ENCODE measurements at places on chromosomes 2 and 18.

- DNase-seq = no peak
Observed at GRCh38 chr2:160478660-160479059, 14.9 kb downstream of the RBMS1 start.

GRCh38 chr18:22521026-22521707 is 103.5 kb upstream of the CTAGE1 start:
- no peak for DNase-seq

- no peak for DNase-seq
Observed at GRCh38 chr2:151391436-151391835, 18.3 kb upstream of the RIF1 start.

DNA sequence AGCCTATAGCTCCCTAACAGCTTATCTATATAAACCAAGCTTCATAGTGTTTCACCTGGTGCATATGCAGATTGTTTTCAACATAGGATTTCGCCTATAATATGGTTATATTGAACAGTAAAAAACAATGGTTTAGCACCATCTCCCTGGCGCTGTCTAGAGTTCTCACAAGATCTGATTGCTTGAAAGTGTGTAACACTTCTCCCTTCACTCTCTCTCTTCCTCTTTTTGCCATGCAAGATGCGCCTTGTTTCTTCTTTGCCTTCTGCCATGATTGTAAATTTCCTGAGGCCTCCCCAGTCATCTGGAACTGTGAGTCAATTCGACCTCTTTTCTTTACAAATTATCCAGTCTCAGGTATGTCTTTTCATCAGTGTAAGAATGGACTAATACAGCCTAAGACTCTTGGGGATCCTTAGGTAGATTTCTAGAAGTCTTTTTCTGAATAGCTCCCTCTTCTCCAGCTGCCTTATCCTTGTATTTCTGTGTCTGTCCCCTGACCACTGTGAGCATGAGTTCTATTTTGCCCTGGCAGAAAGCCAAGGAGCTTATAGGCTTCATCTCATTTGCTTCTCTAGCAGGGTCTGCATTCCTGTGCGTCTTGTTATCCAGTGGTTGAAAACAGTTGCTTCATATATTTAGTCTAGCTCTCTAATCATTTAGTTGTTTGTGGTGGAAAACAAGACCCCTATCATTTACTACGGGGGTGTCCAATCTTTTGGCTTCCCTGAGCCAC is 401.6 kb downstream of the GPD2 start:
- DNase-seq = no peak

DNA sequence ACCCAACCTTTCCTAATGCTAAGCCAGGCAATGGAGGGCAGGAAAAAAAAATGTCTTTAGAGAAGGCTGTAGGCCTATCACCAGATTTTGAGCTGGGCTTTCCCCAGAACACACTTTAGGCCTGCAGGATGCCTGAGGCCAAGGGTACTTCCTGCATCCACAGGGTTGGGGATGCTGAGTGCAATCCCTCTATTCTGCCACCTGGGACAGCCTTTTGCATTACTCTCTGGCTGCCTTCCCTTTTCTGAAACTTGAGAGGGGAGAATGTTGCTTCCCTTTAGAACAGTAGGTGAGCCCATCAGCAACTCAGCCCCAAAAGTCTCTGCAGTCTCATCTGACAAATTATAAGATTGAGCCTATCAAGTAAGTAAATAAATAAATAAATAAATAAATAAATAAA is 195.2 kb downstream of the SLC8A1 start:
- DNase-seq = no peak

DNA sequence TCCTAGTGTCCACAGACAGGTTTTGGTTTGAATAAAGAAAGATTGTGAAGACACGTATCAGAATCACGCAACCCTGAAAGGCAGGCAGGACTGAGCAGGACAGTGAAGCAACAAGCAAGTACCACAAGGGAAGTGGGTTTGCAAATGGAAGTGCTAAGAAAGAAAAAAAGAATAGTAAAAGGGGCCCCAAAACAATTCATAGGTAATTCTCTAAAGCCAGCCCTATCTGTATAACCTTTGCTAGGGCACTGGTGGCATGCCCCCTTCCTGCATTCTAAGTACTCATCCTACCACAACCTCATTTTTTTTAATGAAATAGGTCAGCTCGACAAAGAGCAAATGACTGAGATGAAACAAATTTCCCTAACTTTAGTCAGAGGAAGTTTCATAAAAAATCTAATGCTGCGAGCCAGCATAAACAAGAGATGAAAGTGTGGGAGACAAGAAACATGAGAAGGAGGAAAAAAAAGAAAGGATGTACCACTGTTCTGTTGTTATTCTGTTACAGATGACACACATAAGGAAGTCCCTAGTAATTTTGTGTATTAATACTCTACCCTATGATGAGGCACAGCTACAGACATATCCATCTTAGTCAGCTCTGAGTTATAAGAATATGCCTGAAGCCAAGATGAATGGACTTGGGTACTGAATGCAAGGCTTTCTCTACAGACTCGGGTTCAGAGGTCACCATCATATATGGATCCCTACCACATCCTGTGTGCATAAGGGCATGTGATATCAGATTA is 32.2 kb downstream of the IKZF2 start:
- no peak for DNase-seq

- no peak for DNase-seq
Observed at GRCh38 chr2:31331156-31331555, 83.4 kb downstream of the XDH start.

- no peak for DNase-seq
Observed at GRCh38 chr18:2848247-2849246, 1.7 kb downstream of the EMILIN2 start.

DNA sequence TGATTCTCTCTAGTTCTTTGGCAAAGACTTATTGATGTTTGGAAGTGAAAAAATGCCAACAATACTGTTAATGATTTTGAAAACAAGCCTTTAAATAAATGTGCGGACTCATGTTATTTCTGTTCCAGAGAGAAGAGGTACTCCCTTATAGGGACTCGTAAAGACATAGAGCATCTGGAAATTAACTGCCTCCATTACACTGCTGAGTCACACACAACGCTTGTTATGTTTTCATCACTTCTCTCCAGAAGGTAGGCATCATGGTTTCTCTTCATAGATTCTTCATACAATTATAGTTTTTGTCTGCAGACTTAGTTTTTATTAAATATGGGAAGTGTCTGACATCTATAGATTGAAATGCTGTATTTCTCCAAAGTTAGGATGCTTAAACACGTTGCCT is 302.5 kb upstream of the EPC2 start:
- no peak for DNase-seq

GRCh38 chr2:66448136-66448991 is 13.4 kb downstream of the MEIS1 start:
- no peak for DNase-seq

GRCh38 chr2:44801841-44802776 is 139.4 kb upstream of the SIX3 start:
- DNase-seq = no peak

DNA sequence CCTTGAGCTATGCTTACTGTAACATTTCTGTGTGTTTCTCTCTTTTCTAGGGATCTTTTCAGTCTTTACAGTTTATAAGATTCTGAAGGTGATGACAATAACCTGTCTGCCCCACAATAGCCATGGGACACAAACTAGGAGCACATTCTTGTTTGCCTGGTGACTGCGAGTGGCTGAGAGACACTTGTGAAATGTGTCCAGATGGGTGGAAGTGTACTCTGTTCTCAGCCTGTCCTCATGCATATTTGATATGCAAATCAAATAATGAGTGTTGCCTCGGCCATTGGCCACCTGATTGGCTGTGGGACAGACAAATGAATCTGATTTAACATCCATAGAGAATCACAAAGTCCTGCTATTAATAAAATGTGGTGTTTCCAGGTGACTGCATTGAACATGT is 246.2 kb downstream of the HNMT start:
- no peak for DNase-seq

DNA sequence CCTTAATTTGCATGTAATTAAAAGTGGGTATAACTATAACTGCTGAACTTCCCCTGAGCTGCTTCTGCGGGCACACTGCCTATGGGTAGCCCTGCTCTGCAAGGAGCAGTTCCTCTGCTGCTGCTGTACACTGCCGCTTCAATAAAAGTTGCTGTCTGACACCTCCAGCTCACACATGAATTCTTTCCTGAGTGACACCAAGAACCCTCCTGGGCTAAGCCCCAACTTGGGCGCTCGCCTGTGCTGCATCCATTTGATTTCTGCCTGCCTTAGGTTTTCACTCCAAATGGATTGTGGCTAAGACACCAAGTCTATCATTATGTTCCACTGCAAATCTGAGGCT is 215.7 kb downstream of the ANAPC1 start:
- peak; percentile 37 for DNase-seq

GRCh38 chr2:232668805-232669444 is 28.2 kb upstream of the GIGYF2 start:
- no peak for DNase-seq

DNA sequence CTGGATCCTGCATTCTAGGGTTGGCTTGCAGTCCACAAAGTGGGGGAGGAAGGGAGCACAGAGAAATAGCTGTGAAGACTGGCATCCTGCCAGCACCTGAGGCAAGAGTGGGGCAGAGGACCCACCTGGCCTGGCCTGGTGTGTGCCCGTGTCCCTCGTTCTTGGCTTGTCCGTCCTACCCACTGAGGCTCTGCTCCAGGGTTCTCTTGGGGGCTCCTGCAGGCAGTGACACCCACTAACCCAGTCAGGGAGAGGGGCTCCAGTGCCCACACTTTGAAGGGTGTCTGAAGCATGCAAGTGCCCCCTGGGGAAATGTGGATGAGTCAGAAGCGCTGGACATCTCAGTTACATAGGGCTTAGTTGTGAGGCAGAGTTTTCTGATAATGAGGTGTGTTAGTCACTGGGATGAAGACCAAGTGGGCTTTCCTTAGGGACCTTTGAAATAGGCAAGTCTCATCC is 79.4 kb downstream of the SLC4A3 start:
- DNase-seq = no peak

- DNase-seq = no peak
Observed at GRCh38 chr2:130864830-130865800, 28.4 kb downstream of the ARHGEF4 start.

DNA sequence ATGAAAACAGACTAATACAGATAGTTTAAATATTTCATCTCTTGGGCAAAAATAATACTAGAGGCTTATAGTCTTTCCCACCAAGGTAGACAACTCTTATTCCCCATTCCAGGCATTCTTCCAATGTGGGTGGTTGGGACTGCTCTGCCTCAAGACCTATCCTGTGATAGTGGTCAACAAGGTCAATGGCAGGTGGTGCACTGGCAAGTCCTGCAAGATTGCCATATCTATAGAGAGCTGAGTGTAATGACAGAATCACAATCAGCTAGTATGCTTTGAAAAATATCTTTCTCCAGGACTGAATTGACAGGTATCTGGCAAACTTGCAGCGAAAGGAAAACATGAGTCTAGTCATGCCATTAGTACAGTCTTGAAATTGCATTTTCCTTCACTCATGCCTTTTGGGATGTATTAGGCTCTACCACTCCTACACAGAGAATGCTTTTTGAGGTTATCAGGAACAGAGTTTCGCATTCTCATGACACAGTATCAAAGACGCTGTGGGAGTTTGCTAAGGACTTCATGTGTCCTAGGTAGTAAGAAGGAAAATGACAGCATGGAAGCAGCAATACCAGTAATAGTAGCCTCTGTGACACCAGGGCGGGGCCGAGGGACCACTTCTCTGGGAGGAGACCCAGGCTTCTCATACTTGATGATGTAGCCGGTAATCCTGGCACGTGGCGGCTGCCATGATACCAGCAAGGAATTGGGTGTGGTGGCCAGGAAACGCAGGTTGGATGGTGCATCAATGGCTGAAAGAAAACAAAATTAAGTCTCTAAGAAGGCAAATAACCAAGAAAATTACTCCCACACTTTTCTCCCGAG is 61.0 kb downstream of the FN1 start:
- no peak for DNase-seq

DNA sequence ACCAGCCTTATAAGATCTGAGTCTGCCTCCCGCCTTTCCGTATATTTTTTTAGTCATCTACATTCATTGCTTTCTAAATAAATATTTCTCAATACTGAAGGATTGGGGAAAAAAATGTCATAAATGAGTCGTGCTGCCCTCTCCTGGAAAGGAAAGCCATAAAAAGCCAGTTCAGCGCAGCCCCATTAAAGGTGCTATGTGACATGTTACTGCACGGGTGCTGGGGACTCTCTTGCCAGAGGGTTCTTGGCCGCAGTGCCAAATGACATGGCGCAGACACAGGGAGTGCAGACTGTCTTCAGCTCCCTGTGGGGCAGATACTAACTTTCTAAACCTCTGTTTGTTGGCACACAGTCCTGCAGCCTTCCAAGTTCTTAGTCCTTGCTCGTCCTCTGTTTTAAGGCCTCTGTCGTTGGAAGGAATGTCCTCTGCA is 53.7 kb upstream of the MAP3K20 start:
- no peak for DNase-seq

DNA sequence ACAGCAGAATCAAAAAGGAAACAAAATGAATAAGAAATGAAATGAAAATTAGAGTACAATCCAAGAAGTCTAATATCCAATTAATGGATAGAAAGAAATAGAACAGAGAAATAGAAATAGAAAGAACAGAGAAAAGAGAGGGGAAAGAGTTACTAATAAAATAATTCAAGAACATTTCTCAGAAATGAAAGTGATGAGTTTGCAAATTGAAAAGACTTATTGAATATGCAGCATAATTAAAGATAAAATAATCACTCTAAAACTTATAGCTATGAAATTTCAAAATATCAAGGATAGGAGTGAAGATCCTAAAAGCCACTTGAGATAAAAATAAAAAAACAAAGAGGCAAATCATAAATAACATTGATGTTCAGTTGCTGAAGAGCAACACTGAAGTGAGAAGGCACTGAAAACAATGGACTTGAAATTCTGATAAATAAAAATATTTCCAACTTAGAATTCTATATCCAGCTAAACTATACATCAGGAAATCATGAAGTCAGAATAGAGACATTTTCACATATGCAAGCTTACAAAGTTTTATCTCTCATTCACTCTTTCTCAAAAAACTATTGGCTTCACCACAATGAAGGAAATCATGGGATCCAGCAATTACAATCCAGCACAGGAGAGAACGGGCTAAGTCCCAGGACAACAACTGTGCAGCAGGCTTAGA is 155.9 kb upstream of the SPATS2L start:
- no peak for DNase-seq

DNA sequence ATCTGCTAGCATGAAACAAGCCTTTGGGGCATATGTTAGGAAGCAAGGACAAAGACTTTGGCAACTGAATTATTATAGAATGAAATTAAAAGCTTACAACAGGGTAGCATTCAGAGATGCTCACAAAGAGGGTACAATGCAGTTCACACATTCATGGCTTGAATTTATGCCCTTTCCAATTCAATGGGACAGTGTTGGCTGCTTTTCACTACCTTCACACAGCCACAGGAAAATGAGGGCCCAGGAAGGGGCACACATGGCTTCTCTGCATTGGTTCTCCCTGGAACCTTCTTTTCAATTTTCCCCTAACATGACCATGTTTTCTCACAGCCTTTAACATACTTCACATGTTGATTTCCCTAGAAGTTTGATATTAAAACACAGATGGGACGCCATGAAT is 978.1 kb downstream of the TMEM182 start:
- DNase-seq = no peak

GRCh38 chr18:9643549-9643948 is 29.2 kb upstream of the PPP4R1 start:
- no peak for DNase-seq

GRCh38 chr18:574865-575645 is 5.1 kb upstream of the CETN1 start:
- DNase-seq = no peak
